Omental fat pad (tissue), 4 donors: ENCODE measurements at places on chromosomes 7 and 10.

GRCh38 chr7:15600298-15600697, 38.5 kb upstream of the AGMO start:
- DNase-seq = no peak

GRCh38 chr10:79057481-79058275, 11.1 kb upstream of the ZMIZ1 start:
- DNase-seq = no peak

- no peak for DNase-seq
Observed at GRCh38 chr10:116683166-116683565, 59.2 kb downstream of the HSPA12A start.

- DNase-seq = no peak
Observed at GRCh38 chr10:89861584-89862301, 160.4 kb downstream of the KIF20B start.

DNA sequence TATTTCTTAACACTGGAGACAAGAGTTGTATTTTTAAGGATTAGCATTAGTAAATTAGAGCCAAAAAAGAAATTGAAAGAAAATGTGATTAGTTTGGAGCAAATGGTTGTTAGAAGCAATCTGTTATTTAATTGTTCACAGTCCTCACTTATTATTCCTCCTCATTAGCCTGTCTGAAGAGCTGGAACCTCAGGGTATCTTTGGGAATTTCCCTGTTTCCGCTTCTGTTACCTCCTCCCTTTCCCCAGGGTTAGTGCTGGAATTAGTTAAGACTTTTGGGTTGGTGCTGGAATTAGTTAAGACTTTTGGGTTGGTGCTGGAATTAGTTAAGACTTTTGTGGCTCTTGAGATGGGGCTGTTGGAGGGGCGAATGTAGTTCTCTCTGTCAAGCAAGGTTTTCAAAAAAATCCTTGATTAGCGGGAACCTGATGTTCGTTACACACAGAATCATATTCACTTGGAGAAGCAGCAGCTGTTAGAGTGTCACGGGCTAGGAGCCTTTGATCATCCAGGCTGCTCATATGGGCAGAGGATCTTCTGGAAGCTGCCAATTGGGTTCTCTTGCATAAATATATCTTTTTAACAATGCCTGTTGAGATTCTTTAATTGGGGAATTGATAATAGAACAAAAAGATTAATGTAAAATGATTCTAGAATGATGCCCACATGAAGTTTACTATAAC, 251.0 kb upstream of the NPSR1 start:
- DNase-seq = no peak

DNA sequence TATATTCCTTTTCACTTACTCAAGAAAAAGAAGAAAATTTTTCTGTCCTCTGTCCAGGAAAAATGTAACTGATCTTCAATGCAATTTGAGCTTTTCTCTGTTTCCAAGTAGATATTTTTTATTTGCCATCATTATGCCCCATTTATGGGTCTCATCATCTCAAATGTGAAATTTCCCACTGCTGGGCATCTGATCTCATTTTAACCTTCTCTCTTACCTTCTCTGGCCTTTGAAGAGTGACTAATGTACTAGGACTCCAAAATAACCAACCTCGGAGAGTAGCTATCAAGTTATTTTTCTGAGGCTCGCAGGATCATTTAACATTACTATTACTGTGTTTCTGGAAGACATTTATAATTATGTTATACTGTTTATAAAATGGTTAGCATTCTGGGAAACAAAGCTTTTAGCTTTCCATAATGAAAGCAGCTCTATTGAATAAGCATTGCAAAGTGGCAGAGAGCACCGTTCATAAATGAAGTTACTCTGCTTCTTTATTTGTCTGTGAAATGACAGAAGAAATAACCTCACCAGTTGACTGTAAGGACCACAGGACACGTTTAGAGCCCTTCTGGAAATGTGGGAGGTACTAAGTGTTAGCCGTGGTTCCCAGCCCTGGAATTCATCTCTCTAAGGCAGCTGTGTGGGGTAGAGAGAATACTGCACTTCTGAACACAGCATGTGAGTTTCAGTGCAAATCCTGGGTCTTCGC, 33.3 kb upstream of the NMT2 start:
- DNase-seq = no peak

DNA sequence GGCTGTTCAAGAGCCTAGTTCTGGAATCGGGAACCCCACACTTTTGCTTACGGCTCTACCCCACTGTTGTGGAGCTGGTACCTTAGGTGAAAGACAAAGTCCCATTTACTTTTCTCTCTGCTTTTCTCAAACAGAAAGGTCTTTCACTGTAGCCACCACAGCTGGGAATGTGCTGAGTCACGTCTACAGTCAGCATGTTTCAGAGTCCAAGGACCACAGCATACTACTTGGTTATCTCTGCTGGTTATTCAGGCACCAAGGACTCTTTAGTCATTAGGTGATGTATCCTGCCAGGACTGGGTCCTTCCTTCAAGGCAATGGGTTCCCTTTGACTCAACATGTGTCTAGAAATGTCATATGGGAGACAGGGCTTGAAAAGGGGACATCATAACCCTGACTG, 266.8 kb upstream of the STEAP1 start:
- DNase-seq = no peak

- DNase-seq = no peak
Observed at GRCh38 chr7:18210377-18210776, 182.7 kb upstream of the PRPS1L1 start.

DNA sequence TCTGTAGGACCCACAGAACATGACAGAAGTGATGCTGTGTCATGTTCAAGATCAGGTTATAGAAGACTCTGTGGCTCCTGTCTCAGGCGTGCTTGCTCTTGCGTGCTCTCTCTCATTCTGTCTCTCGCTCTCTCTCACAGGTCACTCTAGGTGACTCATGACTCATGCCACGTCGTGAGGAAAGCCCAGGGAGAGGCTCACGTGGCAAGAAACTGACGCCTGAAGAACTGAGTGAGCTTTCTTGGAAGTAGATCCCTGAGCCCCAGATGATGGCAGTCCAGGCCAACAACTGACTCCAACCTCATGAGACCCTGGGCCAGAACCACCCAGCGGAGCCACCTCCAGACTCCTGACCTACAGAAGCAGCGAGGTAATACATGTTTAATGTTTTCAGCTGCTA, 103.3 kb downstream of the DNMBP start:
- no peak for DNase-seq

DNA sequence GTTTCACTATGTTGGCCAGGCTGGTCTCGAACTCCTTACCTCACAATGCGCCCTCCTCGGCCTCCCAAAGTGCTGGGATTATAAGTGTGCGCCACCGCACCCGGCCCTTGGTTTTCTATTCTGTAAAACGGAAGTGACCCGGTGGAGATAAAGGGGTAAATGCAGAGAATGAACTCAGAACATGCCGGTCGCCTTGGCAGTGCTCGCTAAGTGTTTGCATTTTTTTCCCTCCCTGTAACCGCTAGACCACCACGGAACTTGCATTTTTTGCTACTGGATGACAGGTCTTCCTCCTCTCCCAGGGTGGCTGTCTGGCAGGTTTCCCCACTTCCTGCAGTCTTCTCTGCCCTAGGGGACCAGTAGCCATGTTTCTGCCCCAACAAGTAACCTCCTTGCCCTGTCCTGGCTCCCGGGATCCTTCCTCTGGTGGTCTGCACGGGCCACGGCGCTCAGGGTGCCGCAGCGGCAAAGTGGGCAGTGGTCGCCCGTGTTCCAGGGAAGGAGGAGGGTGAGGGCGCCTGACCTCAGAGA, 18.8 kb upstream of the GNA12 start:
- DNase-seq = no peak

DNA sequence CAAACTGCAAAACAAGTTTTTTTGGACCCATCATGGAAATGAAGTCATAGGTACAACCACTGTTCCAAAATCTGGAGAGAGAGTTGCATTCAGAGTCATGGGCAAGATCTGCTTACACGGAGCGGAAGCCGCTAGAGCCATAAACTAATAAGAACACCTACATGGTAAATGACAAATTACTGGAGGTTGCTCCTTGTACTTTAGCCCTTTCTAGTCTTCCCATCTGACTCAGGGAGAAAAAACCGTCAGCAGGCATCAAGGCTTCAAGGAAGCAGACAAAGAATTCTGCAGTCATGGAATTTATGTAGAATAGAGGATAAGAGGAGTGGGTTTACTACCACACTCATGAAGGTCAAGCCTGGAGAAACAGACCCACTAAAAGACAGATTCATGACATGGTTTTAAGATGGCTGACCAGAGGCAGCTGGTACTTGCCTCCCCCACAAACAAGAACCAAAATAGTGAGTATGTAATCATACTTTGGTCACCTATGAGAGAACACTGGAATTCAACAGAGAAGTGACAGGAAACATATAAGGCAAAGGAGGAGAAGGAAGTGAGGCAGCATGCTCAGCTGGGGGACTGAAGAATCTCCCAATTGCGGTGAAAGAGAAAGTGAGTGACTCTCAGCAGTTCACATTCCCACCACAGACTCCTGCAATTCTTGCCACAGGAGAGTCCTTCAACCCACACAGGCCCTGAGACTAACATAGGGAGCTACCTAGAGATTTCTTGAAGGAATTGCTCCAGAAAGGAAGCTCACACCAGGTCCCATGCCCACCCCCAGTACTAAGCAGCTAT, 42.4 kb upstream of the ASAH2 start:
- no peak for DNase-seq

DNA sequence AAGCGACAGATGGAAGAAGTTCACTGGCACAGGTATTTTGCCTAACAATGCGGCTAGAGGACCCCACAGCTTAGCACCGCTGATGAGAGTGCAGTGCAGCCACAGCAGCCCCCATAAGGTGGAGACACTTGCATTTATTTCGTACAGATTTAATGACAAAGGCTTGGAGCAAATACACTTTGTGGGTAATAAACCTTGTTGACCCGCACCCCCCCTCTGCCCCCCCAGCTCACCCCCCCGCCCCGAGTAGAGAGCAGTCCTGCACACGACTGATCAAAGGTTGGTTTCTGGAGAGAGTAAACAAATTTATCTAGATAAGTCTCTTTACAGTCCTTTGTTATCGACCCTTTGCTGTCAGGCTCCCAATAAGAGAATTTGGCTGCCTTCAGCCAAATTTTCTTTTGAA, 96.7 kb upstream of the LRGUK start:
- DNase-seq = no peak

DNA sequence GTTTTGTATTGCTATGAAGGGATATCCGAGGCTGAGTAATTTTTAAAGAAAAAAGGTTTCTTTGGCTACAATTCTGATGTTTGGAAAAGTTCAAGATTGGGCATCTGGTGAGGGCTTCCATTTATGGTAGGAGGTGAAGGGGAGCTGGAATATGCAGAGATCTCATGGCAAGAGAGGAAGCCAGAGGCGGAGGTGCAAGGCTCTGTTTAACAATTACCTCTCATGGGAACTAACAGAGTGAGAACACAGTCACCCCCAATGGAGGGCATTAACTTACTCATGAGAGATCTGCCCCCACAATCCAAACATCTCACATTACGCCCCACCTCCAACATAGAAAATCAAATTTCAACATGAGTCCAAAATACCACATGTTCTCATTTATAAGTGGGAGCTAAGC, 62.0 kb downstream of the AKR1D1 start:
- no peak for DNase-seq

DNA sequence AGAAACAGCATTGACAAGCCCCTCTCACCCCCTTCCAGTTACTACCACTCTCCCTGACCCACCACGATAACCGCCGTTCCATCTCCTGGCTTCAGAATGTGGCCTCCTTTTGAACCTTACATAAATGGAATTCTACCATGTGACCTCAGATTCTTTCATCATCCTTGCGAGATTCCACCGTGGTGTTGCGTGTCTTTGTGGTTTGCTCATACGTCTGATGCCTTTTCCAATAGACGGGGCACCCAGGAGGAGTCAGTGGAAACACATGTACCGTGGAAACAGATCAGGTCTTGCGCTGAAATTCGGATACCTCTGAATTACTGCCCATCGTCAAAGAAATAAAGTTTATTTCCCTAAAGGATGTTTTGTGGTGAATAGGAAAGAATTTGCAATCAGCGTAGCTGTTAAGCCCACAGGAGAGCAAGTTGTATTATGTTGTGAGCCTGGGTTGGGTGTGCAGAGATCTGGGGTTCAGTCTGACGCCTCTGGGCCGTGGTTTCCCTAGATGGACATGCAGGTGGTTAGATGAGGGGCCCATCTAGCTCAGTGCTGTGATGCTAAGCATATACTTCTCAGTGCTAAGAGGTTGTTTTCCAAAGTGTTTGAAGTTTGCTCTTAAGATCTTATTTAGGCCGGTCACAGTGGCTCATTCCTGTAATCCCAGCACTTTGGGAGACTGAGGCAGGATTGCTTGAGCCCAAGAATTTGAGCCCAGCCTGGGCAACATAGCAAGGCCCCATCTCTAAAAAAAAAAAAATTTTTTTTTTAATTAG, 29.1 kb downstream of the GTF2IRD1 start:
- no peak for DNase-seq

DNA sequence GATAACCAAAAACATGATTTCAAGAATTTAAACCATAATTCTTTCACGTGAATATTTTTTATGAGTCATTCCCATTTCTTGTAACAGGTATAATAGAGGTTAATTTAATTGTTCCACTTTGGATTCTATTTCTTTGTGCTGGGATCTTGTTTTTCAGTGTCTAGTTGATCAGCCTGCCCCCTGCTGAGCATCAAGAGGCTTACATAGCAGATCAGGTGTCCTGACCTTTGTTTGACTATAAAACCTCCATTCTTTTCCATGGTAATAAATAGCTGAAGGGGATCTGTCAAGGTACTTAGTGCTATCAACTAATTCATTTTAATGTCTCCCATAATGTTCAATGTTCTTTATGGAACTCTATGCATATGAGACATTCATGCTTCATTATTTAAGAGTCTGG, 4.9 kb downstream of the COL17A1 start:
- DNase-seq = no peak

DNA sequence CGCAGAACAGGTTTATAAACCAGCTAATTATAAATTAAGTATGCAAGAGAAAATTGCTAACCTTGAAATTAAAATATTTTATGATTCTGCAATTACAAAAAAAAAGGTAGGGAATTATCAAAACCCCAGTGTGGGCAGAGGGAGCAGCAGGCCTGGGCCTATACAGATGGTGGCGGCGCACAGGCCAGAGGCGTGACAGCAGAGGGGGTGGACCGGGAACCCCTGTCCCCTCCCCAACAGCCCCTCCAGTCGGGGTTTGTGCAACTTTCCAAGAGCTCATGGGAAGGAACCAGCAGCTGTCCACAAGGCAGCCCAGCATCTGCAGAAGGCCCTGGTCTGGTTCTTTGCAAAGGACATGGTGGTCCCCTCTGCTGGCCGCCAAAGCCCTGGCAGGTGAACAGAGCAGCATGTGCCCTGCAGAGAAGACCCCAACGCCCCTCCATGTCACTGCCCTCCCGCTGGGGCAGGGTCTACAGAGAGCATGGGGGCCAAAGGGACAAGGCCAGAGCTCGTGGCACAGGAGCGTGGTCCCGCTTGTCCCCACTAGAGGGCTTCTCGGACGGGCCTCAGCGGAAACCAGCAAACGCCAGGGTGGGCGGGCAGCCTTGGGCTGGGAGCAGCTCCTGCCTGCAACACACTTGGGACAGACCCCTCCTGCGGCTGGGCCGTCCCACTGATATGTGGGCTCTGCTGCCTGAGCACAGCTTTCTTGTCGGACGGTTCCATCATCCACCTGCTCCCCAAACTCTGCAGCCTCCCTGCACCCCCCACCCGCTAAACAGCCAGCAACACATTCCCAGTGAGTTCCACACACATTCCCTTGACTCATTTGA, 75.1 kb downstream of the EBF3 start:
- DNase-seq = no peak

GRCh38 chr7:133530682-133531081, 277.8 kb downstream of the EXOC4 start:
- DNase-seq = no peak

GRCh38 chr10:44974628-44975430, 3.8 kb downstream of the DEPP1 start:
- DNase-seq = no peak

- no peak for DNase-seq
Observed at GRCh38 chr10:63375458-63375857, 90.3 kb downstream of the JMJD1C start.
